ENCODE measurements at places on chromosomes 1 and 21.
A peak's percentile ranks its signal among the peaks of the same experiment; 100 is the strongest.

GRCh38 chr1:174914991-174915390, 84.8 kb upstream of the CACYBP start:
- no peak for DNase-seq

GRCh38 chr21:31201144-31201543, 142.9 kb downstream of the TIAM1 start:
- no peak for DNase-seq

- no peak for DNase-seq
Measured at GRCh38 chr1:151309811-151310323, 17.3 kb downstream of the PI4KB start.

- DNase-seq = no peak
Measured at GRCh38 chr1:97691325-97691724, 229.5 kb downstream of the DPYD start.

- DNase-seq = no peak
Measured at GRCh38 chr1:112509005-112509659, 367 bp downstream of the WNT2B start.

DNA sequence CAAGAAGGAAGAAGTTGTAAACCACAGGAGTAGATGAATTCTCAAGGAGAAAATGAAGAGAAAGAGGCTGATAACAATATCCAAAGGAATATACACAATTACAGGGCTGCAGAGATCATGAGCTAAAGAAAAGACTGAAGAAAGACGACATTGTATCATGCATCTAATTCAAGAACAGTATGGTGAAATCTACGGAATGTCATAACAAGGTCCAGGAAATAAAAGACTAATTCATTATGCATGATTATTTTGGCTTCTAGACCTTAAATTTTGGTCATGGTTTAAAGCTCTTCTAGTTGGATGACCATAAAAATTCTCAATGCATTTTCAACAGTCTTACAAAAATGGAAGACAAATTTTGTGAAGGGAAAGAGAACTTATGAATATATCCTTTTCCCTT, 71.7 kb downstream of the SH3GLB1 start:
- DNase-seq = no peak

DNA sequence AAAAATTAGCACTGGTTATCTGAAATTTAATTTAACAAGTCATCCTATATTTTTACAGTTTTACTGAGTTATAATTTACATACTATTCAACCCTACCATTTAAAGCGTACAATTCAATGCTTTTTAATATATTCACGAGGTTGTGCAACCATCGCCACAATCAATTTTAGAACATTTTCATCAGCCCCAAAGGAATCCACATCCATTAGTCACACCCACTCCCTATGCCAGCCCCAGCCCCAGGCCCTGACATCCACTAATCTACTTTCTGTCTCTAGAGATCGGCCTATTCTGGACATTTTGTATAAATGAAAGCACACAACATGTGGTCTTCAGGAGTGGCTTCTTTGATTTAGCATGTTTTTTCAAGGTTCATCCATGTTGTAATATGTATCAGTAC, 134.7 kb downstream of the PSMG1 start:
- no peak for DNase-seq

- peak; percentile 26 for DNase-seq
Measured at GRCh38 chr1:241716915-241717656, 65.0 kb downstream of the WDR64 start.

DNA sequence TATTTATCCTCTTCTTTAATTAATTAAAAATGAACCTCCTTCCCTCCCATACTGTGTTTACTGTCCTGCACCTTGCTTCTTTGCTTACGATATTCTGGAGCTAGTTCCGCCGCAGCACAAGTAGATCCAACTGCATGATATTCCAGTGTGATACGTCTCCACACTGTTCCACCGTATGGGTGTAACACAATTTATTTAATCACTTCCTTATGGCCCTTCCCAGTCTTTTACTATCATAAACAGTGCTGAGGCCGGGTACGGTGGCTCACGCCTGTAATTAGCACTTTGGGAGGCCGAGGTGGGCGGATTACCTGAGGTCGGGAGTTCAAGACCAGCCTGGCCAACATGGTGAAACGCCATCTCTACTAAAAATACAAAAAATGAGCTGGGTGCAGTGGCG, 25.7 kb downstream of the CNST start:
- DNase-seq = no peak

- no peak for DNase-seq
Measured at GRCh38 chr1:79726321-79726720, 719.8 kb upstream of the ADGRL4 start.

DNA sequence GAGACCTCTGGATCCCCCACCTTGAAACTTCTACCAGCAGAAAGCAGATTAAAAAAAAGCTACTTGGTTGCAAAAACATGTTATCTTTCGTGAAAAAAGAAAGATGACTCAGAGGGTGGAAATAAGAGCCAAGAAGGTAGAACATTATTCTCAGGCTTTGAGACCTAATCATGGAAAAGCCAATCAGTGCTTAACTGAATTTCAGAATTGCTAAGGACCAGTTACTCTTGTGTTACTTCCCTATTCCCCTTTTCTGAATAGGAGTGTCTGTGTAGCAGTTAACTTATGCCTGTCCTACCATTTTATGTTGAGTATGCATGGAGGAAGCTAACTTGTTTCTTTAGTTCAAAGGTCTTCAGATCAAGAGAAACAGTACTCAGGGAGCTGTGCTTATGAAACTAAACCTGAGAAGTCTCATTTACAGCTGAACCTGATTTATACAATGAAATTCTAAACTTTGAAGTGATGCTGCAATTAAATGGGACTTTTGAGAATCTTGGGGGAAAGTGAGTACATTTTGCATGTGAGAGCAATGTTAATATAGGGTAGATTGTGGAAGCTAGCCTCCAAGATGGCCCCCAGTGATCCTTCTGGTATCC, 15.1 kb upstream of the FOXD3 start:
- no peak for DNase-seq

DNA sequence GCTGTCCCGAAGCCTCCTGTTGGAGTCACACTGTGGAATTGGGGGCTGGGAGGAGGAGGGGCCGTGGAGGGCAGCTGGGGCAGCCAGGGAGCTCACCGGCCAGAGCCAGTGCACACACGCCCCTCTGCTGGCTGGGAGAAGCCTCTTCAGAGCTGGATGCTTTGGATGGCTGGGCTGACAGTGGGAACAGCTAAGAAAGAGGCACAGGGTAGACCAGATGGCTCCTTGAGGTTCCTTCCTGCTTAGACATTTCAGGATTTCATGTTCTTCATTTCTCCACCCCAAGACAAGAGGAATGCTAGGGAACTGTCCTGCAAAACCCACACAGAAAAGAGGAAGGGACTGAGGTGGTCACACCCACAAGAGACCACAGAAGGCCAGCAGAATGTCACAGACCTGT, 254.8 kb upstream of the VAMP3 start:
- no peak for DNase-seq

- no peak for DNase-seq
Measured at GRCh38 chr1:229355661-229356060, 12.8 kb upstream of the CCSAP start.

GRCh38 chr1:177620636-177621190, 349.1 kb downstream of the SEC16B start:
- DNase-seq = no peak

GRCh38 chr1:116740746-116741145, 13.5 kb upstream of the CD2 start:
- no peak for DNase-seq

DNA sequence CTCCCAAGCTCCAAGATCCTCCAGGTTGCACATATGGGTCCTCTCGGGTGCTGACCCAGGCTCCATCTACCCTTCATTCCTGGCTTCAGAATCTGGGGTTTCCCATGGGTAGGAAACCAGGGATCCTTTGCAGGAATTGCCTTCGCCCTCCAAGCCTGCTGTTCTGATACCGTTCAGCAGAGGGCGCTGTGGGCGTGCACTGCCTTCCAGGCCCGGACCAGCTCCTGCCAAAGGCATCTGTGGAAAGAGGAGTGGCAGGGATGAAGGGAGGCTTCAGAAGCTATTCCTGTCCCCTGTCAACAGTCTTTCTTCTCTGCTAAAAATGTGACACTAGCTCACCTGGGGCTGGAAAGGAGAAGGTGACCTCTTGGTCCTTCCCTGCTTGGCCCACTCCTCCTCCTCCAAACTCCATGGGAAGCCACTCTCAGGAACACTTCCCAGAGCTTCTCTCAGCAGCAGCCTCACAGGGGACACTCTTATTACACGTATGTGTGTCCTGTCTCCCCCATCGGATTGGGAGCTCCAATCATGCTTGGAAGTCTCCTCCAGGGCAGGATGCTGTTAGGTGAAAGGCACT, 71.2 kb downstream of the VWA5B1 start:
- no peak for DNase-seq

- DNase-seq = no peak
Measured at GRCh38 chr1:199857108-199857507, 170.4 kb upstream of the NR5A2 start.

DNA sequence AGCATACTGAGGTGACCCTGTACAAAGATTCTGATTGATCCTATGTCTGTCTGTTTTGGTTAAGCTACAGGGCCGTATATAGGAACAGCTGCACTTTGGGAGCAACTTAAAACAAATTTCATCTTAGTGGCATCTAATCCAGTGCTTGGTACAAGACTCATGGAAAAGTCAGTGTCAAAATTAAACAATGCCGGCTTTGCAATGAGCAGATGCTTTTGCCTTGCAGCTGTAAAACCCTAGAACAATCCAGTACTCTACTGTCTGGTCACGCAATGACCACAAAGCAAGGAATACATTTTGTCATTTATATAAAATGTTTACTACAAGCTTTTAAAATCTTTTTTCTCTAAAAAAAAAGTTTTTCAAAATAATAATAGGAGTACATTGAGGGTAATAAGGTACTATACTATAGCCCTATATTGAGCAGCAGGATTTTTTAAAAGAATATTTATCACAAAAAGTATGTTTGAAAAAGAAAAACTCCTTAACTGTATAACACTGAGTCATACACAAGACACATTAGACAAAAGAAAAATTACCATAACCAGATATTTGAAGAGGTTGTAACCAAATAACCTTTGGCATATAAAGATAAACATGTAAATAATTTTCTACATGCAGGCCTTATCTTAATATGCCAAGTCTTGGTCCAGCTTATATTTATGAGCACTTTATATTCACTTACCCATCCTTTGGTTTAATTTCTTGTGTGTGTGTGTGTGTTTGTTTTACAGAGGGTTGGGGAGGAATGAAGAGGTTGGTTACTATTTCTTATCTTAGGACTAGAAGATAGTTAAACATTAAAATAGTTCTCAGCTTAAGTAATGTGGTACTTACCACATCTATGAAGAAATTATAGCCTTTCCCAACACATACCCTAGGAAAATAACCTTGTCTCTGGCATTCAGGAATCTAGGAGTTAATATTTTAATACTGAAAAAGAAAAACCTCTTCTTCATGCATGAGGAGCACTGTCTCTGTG, 262.3 kb downstream of the FAF1 start:
- no peak for DNase-seq

DNA sequence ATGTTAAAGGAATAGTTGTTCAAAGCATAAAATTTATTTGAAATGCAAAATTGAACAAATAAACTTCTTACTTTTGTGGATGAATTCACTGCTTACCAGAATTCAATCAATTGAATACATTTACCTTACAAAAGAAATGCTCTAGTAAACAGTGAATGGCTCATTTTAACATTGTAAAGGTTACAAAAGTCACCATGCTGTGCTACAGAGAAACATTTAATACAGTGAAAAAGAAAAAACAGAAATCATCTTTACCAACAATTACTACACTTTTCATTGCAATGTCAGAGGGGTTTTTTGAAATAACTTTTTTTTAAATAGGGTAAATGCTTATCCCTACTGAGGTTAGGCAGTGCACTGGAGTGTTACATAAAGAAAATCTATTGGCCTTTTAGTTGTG, 853.0 kb downstream of the NCAM2 start:
- DNase-seq = no peak

DNA sequence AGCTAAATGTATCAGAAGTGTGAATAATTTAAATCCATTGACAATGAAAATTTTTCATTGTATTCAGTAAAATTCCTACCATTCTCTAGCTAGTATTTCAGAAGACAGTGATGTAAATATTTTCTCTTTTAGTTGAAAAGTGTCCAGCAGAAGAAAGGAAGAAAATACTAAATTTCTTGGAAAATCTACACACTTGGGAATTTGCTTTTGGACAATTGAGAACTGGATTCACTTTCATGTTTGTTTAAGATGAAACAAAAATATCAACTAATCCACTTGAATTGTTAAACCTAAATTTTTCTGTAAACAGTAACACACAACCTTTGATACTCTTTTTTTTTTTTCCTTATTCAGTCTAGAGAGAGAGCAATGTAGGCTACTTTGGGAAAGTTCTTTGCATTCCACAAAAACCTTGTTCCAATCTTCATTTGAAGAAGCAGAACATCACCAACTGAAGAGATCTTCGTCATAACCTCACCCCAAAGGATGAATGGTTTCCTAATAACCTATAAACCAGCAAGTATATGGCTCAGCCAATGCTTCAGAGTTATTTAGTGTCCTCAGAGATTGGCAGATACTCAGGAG, 155.1 kb upstream of the GORAB start:
- DNase-seq = no peak

DNA sequence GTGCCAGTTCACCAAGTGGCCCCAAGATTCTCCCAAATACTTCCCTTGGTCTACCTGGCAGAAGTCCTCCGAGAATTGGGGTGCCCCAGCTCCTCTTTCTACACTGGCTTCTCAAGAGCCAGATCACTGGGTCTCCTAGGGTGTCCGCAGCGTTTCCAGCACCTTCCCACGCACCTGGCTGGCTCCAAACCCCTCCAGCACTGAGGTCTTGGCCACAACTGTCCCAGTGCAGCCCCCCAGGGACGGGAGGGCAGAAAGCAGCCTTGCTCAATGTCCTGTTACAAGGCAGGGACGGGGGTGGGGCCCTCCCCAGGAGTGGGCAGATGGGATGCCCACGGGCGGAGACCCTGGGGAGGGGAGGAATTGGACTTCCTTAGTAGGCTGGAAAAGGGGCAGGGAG, 1.1 kb downstream of the ECE1 start:
- DNase-seq = no peak

GRCh38 chr1:87603626-87604025, 274.9 kb downstream of the LMO4 start:
- DNase-seq = no peak

All from activated T-cell treated with anti-CD3 and anti-CD28 coated beads for 24 hours (primary cell).